ENCODE measurements at places on chromosomes 16 and 17.

- no peak for DNase-seq
Measured at GRCh38 chr17:9290226-9290613, 268.9 kb downstream of the NTN1 start.

DNA sequence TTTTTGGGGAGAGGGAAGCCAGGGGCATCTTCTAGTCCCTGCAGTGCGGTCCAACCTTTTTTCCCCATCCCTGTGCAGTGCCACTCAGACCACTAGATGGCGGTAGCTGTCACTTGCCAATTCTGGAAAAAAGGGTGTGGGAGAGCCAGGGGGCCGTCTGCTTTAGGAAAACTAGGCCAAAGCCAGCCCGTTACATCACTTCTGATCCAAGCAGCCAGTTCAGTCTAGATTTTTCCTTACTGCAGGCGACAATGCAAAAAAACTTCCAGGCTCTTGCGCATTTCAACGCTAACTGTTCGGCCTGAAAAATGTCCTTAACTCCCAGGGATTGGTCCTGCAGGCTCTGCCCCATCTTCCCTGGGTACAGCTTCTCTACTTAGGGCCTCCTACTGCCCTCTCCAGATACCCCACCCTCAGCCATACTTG is 69.2 kb upstream of the CES5A start:
- no peak for DNase-seq

GRCh38 chr16:66207139-66207882 is 159.2 kb upstream of the CDH5 start:
- no peak for DNase-seq

DNA sequence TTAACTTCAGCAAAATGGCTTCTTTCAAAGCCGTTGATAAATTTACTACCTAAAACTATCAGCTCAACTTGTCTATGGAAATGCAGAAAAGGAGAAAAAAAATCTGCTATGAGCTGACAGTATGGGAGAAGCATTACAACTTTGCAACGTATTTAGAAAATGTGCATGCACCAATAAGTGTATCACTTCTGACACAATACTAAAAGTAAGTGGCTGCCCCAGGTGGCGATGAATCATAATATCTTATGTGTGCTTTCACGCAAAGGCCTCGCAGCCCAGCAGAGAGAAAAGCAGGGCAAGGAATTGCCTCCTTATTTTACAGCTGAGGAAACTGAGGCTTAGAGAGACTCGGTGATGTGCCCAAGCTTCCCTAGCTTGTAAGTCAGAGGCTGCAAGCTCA is 101.8 kb downstream of the SALL1 start:
- no peak for DNase-seq

DNA sequence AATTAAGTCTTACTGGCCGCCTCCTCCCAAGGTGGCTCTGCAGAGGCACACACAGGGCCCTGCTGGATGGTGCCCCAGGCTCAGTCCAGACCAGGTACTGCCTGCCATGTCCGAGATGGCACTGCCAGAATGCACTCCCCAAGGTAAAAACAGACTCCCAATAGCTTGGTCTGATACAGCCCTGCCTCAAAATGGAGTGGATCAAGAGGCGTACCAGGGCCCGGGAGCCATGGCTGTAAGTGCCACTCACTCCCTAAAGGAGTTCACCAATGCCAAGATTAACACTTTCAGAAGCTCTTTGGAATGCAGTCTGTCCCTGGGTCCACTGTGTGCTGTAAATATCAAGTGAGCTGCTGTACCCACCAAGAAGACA is 576 bp upstream of the MYO18A start:
- DNase-seq: no peak

DNA sequence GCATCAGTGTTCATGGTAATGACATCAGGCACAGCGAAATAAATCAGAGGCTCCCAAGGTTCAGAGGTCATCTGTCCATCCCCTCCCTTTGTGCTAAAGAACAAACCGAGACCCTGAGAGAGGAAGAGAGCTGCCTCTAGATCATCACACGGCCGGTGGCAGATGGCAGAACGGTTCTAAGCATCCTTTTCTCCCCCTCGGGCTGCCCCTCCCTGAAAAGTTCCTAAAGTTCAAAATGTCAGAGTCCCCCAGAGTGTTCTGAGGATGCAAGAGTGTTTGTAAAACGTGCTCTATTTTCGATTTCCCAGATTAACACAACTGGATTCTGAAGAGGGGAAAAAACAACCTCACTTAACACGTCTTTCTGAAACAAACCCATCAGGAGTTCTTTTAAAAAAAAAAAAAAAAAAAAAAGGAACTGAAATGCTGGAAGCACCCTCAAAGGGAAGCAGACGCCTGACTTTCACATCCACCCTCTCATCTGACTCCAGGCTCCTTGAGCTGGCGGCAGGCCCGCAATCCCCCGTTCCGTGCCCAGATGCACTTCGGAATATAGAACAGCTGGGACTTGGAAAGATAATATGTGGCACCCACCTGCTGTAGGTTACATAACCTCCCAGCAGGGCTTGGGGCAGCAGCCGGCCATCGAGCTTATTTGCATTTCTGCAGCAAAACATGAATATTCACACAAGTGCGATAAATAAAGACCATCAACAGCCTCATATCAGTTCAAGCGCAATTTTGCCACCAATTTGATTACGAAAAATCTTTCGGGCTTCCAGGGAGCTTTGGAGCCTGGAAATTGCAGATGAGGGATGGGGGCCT is 115.5 kb upstream of the SMURF2 start:
- DNase-seq: no peak

All from activated CD8-positive, alpha-beta memory T cell treated with anti-CD3 and anti-CD28 coated beads for 1 hour (primary cell).